ENCODE measurements at places on chromosomes 4 and X.

GRCh38 chr4:42487230-42487629 lies 89.9 kb downstream of the SHISA3 start:
- no peak for DNase-seq

- DNase-seq, result no peak
Observed at GRCh38 chr4:10183462-10183861, 66.9 kb upstream of the WDR1 start.

- no peak for DNase-seq
Observed at GRCh38 chr4:15131551-15131950, 129.3 kb downstream of the CPEB2 start.

DNA sequence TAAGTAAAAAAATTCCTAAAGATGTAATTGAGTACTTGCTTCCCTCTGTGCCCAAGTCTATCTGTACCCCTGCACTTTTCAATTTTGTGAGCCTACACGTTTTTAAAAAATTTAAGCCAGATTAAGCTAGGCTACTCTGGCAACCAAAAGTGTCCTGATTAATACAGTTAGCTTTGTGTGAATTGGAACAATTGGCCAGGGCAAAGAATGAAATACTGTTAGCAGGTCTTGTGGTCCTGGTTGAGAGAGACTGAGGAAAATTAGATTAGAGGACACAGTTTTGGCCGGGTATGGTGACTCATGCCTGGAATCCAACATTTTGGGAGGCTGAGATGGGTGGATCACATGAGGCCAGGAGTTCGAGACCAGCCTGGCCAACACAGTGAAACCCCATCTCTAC lies 293.3 kb downstream of the RAPGEF2 start:
- no peak for DNase-seq

DNA sequence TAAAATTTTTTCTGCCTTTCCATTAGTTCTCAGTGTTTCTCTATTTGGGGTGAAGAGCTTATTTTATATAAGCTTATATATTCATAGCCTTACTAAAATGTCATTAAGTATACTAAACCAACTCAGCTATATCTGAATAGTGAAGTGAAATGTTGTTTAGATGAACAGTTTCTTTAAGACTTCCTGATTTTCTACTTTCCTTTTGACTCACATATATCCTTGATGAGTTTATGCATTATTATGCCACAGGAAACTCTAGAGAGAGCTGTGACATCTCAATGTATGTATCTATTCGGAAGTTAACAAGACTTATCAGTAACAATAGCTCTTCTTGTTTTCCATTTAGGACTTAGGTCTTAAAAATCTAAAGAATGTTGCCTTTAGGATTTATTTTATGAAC lies 1491.8 kb upstream of the IGFBP7 start:
- no peak for DNase-seq

GRCh38 chr4:129545599-129546278 lies 449.8 kb downstream of the C4orf33 start:
- no peak for DNase-seq

DNA sequence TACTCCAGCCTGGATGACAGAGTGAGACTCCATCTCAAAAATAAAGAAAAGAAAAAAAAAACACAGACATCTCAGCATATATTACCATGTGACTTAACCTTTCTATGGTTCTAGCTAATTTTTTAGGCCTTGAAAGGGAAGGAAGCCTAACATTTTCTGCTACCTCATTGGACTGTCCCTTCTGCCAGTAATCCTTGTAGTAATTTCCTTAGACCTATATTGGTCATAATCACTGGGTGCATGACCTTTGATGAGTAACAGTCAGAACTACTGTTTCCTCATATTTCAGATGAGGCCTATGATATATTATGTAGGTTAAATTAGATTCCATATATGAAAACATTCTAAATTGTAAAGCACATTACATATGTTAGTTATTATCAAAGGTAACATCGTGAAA lies 9.6 kb downstream of the XIAP start:
- DNase-seq, result no peak
